H1 (cell line): ENCODE measurements at places on chromosomes 5 and 9. TPM values are rescaled to one million over a fixed set of nuclear protein-coding genes. Genes with fewer than 3 reads are reported as not detected.

PCDHGA12 gene
- total RNA-seq = 1.0 and 1.3 TPM in 2 replicates

LRRC19 gene
- total RNA-seq = not detected in 2 replicates

THBS4 gene
- 12.8 and 14.2 TPM in 2 replicates for total RNA-seq

MEIKIN gene
- total RNA-seq = not detected in 2 replicates

BRD9 gene
- 46.5 and 49.4 TPM in 2 replicates for total RNA-seq

FOXD4 gene
- total RNA-seq = 0.25 TPM in 1 of 2 replicates, not detected in the other

DBH gene
- 0.29 TPM in 1 of 2 replicates, not detected in the other for total RNA-seq

TAF11L6 gene
- total RNA-seq = not detected in 2 replicates

NDUFAF2 gene
- 46.5 and 50.8 TPM in 2 replicates for total RNA-seq

C8G gene
- total RNA-seq = 0.80 TPM in 1 of 2 replicates, not detected in the other

AJM1 gene
- 0.86 and 0.97 TPM in 2 replicates for total RNA-seq

HMGXB3 gene
- 27.5 and 28.0 TPM in 2 replicates for total RNA-seq

MACIR gene
- 17.7 and 19.2 TPM in 2 replicates for total RNA-seq

HTR1A gene
- 3.8 and 4.7 TPM in 2 replicates for total RNA-seq

HMCN2 gene
- 7.9 and 9.1 TPM in 2 replicates for total RNA-seq

SNCB gene
- 5.9 and 6.9 TPM in 2 replicates for total RNA-seq

DOCK2 gene
- 5.7 and 8.5 TPM in 2 replicates for total RNA-seq

LHX3 gene
- not detected in 2 replicates for total RNA-seq

GABRA1 gene
- 16.2 and 17.3 TPM in 2 replicates for total RNA-seq

ZNF608 gene
- total RNA-seq = 40.4 and 40.8 TPM in 2 replicates

AIF1L gene
- total RNA-seq = 149 and 153 TPM in 2 replicates

ADAMTSL2 gene
- 0.69 and 0.74 TPM in 2 replicates for total RNA-seq

ESM1 gene
- not detected in 2 replicates for total RNA-seq

TAS2R1 gene
- not detected in 2 replicates for total RNA-seq

CDHR2 gene
- total RNA-seq = 0.43 and 0.69 TPM in 2 replicates

C9 gene
- total RNA-seq = not detected in 2 replicates

SVEP1 gene
- total RNA-seq = 0.36 and 0.37 TPM in 2 replicates

FGF10 gene
- total RNA-seq = 0.42 and 0.54 TPM in 2 replicates

DND1 gene
- total RNA-seq = 0.41 and 0.84 TPM in 2 replicates

CDC25C gene
- 20.8 and 23.2 TPM in 2 replicates for total RNA-seq

KLF4 gene
- 2.8 and 3.1 TPM in 2 replicates for total RNA-seq

C5orf58 gene
- total RNA-seq = 1.4 and 1.6 TPM in 2 replicates

SHC3 gene
- total RNA-seq = 7.1 and 8.4 TPM in 2 replicates

SLC36A2 gene
- not detected in 2 replicates for total RNA-seq

CD274 gene
- total RNA-seq = 0.15 TPM in 1 of 2 replicates, not detected in the other

RASEF gene
- 4.3 and 4.6 TPM in 2 replicates for total RNA-seq

TNFAIP8 gene
- total RNA-seq = 17.8 and 19.3 TPM in 2 replicates

FLT4 gene
- total RNA-seq = 7.7 TPM in 2 replicates

SERF1A gene
- total RNA-seq = 16.6 and 17.2 TPM in 2 replicates

PCDHB3 gene
- 3.4 and 4.0 TPM in 2 replicates for total RNA-seq

SH3GL2 gene
- 4.9 and 5.3 TPM in 2 replicates for total RNA-seq
